ENCODE measurements at places on chromosomes 7 and 10. TPM values are rescaled to one million over a fixed set of nuclear protein-coding genes. Genes with fewer than 3 reads are reported as not detected.

INA gene
- total RNA-seq, result 0.08 TPM

GRCh38 chr10:130493446-130494145, 357.4 kb downstream of the GLRX3 start:
- no peak for DNase-seq

- DNase-seq, result no peak
These were observed 44.3 kb upstream of the PPP1R17 start for GRCh38 chr7:31642681-31643115.

GRCh38 chr7:158955146-158955870, 99.0 kb downstream of the DYNC2I1 start:
- DNase-seq, result no peak

- DNase-seq, result peak; percentile 28
These were observed 187.9 kb downstream of the GATA3 start for GRCh38 chr10:8242295-8242872.

DNA sequence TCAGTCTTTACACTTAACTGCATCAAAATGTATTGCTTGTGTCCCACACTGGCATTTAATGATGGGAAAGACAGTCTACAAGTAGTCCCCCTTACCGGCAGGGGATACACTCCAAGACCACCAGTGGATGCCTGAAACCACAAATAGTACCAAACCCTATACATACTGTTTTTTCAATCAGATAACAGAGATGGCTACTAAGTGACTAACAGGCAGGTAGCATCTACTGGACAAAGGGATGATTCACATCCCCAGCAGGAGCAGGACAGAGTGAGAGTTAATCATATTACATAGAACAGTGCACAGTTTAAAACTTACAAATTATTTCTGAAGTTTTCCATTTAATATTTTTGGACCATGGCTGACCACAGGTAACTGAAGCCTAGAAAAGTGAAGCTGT, 13.2 kb downstream of the TMEM243 start:
- no peak for DNase-seq

DNA sequence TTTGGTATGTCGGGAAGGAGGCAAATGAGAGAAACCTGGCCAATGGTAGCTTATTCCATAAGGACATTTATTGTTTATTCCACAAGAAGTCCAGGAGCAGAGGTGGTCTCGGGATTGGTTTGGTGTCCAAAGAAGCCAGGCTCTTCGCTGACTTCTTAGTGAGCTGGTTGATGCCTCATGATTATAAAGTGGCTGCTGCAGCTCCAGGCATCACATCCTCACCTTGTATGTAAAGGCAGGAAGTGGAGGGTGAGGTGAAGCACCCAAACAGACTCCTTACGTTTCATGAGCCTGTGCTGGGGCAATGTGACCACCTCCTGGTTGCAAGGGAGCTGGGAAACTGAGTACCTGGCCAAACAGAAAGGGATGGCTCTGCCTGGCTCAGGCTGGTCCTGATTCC, 92.4 kb downstream of the MYL10 start:
- DNase-seq, result no peak
